Stimulated activated CD4-positive, alpha-beta T cell treated with anti-CD3 and anti-CD28 coated beads, TNF-alpha, amount 100 ng/mL, for 24 hours (primary cell): ENCODE measurements at places on chromosomes 6 and 20.

- DNase-seq, result no peak
Measured at GRCh38 chr6:31186052-31186734, 15.7 kb upstream of the POU5F1 start.

DNA sequence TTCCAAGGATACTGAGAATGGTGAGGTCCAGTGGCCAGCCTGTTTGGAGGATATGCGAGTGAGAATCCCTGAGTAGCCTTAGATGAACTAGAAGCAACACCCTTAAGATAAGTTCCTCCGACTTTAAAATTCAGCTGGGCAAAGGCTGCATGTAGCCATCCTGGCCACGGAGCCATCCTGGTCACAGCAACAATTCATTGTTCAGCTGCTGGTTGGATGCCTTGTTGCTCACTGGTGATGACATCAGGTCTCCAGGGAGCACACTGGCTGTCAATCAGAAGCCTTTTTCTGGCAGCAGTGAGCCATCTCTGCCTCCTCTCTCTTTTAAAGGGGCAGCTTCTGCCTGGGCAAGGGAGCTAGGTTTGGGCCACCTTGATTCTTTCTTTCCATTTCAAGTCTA lies 22.4 kb upstream of the RIMS4 start:
- no peak for DNase-seq

DNA sequence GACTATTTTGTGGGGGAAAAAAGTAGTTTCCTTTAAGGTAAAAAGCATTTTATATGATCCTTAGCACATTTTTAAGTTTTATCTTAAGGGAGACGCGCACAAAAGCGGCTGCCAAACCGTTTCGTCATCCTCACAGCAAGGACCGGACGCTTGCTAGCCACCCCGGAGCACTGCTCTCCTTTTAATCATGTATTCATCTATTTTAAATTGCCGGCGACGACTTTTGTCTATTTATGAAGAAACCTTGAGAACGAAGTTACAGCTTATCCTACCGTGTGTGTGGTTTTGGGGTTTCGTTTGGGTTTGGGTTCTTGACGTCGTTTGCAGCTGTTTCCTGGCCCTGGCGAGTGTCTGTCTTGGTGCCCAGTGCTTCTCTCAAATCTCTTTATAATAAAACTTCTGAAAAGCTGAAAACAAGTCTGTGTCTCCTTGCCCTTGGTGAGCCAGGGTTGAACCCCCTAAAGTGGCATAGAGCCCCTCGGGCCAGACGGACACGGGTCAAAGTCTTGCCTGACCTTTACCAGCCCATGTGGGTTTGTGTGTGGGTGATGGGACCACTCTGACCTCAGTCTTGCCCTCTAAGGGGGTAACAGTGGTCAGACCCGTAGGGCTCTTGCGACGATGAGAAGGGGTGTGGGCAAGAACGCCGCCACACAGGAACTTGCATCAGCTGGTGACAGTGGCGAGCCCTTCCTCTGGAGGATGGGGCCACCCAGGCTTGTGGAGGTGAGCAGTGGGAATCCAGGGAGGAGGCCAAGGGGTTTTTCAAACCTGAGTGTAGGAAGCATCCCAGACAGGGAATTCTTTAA lies 117.6 kb downstream of the JPH2 start:
- peak; percentile 45 for DNase-seq

- DNase-seq, result no peak
Measured at GRCh38 chr6:37850260-37850659, 30.7 kb downstream of the ZFAND3 start.

GRCh38 chr6:16706911-16707783 lies 54.1 kb downstream of the ATXN1 start:
- DNase-seq, result no peak

- no peak for DNase-seq
Measured at GRCh38 chr6:147585256-147585655, 76.8 kb downstream of the SAMD5 start.

DNA sequence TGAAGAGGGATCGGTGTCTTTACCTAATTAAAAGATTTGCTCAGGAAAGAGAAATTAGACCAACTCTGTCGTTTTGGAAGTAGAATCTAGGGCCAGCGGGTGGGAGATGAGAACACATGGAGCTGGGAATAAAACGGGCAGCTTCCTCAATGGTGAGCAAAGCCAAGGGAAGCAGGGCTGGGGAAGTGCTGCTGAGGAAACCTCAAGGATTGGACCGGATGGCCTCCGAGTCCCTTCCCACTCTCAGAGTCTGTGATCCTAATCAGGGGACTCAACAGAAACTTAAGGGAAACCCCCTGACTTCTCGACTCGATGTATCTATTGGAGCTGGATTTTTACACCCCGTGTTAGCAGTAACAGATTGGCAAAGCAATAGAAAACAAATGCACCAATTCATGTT lies 10.8 kb downstream of the GCNT2 start:
- DNase-seq, result no peak

DNA sequence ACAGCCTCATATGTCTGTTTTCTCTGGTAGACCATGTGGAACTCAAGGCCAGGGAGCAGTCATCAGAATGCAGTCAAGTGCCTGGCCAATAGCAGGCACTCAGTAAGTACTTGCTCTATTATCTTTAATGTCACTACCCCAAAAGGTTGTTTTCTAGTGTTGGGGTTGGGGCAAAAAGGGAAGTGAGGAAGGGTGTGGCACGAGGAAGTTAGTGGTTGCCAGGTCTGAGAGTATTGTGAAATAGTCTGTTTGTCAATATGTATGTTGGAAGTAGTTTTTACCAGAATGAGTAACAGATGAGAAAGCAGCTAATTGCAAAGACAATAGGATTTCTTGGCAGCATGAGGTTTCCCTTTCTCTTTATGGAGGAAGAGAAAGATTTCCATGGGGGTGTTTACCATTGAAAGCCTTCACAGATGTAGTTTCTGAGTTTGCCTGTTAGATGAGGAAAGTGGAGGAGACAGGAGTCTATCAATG lies 59.5 kb upstream of the ARMH2 start:
- no peak for DNase-seq
